ENCODE measurements at places on chromosomes 6 and 20.

DNA sequence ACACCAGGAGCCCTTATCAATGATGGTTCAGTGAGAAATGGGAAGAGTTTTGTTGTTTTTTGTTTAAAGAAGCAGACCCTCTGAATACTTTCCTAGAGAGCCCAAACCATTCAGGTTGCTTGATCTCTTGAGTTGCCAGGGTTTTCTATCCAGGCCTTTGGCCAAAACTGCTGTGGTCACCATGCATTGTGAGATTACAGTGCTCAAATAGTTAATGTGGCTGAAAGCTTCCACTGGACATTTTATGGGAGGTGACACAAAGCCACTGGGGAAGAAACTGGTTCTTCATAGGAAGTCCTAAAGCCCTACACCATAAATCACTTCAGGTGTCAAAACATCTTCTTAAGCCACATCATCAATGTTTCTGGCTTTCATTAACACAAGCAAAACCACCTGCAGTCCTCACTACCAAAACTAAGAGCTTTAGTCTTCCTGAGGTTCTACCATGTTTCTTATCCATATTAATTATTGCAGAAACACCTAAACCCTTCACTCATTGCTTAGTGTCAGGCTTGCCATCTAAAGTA is 101.6 kb downstream of the IBTK start:
- DNase-seq, result no peak

- no peak for DNase-seq
Measured at GRCh38 chr20:276620-277495, 13.7 kb downstream of the C20orf96 start.

GRCh38 chr6:149264629-149265028 is 52.9 kb upstream of the TAB2 start:
- peak; percentile 32 for DNase-seq

DNA sequence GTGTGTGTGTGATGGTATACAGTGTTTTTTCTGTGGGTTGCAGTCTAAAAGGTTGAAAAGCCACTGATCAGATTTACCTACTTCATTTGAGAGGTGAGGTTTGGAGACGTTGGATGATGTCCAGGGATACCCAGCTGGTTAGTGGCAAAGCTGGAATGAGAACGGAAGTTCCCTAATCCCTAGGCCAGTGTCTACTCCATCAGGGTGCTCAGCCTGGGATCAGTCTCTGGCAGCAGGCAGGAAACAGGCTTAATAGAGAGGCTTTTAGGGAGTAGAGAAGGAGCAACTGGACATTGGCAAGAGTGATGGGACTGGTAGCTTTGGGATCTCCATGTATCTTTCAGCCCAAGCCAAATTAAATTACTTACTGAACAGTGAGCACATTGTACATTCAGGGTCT is 80.7 kb downstream of the C6orf52 start:
- DNase-seq, result peak; percentile 76

GRCh38 chr20:54203281-54203680 is 4.6 kb upstream of the PFDN4 start:
- no peak for DNase-seq

DNA sequence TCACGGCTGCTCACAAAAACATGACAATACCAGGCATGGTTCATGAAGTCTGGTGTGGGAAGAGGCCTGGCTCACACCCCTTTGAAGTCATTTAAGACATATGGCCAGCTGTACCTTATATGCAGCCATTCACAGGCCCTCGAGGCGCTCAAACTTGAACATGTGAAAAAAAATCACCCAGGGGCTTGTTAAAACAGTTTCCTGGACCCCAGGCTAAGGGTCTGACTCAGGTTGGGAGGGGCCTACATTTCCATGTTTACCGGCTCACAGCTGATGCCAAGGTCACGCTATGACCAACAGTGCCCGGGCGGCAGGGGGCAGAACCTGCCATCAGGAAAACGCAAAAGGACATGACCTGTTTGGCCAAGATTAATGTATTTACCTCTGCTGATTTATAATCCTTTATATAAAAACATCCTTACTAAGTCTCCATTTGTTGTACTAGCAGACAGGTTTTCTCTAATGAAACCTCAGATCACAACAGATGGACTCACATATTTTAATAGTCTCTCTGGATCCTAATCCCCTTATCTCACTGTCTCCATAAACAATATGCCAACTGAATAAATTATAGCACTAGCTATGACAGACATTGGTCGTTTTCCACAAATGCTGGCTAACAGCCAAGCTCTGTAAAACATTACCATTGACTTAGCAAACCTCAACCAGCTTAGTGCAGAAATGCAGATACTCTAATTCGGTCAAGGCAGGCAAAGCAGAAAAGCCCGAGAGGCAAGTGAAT is 19.9 kb downstream of the EZR start:
- peak; percentile 96 for DNase-seq

- DNase-seq, result no peak
Measured at GRCh38 chr6:146543940-146544615, 445 bp downstream of the RAB32 start.

DNA sequence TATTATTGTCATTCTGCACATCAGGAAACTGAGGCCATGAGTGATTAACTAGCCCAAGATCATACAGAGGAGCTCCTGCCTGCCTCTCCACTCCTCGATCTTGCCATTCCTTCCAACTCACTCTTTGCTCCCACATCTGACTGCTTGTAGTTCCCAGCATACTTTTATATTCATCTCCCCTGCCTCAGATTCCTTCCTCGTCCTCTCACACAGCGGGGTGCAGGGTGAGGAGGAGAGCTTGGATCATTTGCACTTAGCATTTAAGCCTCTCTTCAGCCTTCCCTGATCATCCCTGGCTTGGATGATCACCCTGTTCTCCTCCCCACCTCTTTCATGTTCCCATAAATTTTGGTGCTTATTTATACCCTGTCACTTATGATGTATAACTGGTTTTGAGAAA is 515.1 kb upstream of the SOX4 start:
- no peak for DNase-seq

- DNase-seq, result no peak
Measured at GRCh38 chr20:62134735-62135231, 8.4 kb downstream of the PSMA7 start.

GRCh38 chr6:3194535-3195419 is 32.7 kb downstream of the TUBB2B start:
- peak; percentile 64 for DNase-seq

- no peak for DNase-seq
Measured at GRCh38 chr6:43331891-43332290, 23.3 kb upstream of the CRIP3 start.

DNA sequence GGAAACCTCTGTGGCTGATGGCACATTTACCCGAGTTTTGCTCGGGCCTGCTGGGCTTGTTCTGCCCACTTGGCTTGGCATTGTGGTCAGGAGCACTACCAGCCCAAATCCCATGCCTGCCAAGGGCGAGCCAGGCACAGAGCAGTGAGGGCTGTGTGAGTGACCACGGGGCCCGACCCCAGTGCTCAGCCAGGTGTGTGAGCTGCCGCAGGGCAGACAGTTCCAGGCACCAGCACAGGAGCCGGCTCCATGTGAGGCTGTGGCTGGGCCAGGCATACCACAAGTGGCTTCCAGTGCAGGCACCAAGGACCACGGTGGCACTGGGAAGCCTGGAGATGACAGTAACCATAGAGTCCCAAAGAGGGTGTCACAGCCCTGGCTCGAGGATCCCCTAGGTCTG is 1225.5 kb upstream of the GJE1 start:
- DNase-seq, result no peak

GRCh38 chr6:142796571-142796970 is 148.4 kb downstream of the HIVEP2 start:
- DNase-seq, result no peak

DNA sequence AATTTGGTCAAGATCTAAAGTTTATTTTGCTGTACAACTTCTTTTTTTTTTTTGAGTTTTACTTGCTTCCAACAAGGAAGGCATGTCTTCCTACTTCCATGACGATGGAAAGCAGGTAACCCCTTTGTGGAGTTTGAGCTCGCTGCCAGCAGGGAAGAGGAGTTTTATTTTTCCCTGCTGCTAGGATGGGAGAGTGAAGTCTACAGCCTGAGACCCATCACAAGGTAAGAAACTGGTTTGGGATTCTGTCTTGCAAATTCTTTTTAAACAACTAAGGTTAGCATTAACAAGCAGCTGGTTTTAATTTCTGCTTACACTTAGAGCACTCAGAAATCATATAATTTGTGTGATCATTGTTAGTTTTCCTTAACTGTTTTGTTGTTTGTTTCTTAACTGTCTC is 108.0 kb upstream of the MAP3K4 start:
- DNase-seq, result peak; percentile 68

GRCh38 chr20:11207749-11208502 is 534.1 kb upstream of the JAG1 start:
- DNase-seq, result peak; percentile 18

DNA sequence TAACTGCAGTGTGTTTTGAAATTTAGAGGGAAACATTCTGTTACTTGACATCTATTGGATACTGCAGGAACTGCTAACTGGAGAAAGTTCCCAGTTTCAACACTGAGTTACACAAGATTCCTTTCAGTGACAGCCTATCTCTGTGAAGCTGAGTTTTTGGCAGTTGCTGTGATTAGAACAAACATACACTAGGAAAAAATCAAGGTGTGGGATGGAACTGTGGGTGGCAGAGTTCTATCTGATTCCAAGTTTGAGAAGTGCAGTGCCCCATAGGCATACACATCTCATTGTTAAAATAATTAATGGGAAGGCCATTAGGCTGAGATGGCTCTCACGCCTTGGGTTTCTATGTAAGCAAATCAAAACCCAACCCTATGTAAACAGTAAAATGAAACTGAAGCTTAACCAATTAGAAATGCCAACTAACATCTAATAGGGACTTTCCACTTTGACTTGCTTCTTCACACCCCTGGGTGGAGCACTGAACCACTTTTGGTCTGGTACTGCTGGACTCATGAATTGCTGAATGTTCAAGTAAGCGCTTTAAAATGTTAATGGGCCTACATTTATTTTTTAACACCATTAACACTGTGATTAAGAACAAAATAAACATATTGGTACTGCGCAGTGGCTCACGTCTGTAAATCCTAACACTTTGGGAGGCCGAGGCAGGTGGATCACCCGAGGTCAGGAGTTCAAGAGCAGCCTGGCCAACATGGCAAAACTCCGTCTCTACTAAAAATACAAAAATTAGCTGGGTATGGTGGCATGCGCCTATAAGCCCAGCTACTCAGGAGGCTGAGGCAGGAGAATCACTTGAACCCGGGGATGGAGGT is 55.2 kb upstream of the TBC1D7 start:
- peak; percentile 89 for DNase-seq

GRCh38 chr6:35139924-35140638 is 1.1 kb downstream of the TCP11 start:
- peak; percentile 83 for DNase-seq

- no peak for DNase-seq
Measured at GRCh38 chr6:167733740-167734661, 92.7 kb upstream of the AFDN start.

- DNase-seq, result peak; percentile 86
Measured at GRCh38 chr6:131225959-131226358, 90.7 kb downstream of the AKAP7 start.

GRCh38 chr6:143356101-143356880 is 94.2 kb downstream of the ADAT2 start:
- no peak for DNase-seq

GRCh38 chr6:22318404-22318803 is 21.6 kb upstream of the PRL start:
- no peak for DNase-seq

DNA sequence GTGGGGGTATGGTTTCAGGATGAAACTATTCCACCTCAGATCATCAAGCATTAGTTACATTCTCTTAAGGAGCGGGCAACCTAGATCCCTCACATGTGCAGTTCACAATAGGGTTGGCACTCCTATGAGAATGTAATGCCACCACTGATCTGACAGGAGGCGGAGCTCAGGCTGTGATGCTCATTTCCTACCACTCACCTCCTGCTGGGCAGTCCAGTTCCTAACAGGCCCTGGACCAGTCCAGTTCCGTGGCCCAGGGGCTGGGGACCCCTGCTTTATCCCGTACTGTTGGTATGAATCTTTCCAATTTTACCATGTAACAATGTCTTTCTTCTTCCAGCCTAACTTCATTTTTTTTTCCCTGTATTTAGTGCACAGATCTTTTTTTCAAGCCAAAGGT is 94.9 kb downstream of the OGFRL1 start:
- DNase-seq, result peak; percentile 15

GRCh38 chr20:34262488-34263288 is 21.5 kb downstream of the ASIP start:
- no peak for DNase-seq

DNA sequence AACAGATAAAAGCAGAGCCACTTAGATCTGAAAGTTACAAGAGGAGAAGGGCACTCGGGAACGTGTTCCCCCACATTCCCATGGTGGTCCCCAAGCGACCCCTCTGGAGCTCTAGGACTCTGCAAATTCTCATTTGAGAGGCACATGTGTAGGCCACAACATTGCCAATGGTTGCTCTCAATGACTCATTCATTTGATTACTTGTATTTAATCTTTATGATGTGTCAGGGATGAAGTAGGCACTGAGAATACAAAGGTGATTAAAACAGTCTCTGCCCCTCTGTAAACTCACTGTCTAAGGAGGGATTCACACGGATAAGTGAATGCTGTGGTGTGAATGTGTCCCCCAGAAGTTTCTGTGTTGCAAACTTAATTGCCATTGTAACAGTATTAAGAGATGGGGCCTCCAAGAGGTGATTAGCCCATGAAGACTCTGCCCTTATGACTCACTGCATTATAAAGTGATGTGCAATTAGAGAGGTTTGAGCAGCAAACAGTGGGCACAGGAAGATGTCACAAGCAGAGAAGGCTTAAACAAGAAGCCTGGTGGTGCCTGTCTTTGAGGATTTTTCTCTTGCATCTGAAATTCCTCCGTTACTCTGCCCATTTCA is 34.0 kb upstream of the TRAM2 start:
- DNase-seq, result peak; percentile 49

DNA sequence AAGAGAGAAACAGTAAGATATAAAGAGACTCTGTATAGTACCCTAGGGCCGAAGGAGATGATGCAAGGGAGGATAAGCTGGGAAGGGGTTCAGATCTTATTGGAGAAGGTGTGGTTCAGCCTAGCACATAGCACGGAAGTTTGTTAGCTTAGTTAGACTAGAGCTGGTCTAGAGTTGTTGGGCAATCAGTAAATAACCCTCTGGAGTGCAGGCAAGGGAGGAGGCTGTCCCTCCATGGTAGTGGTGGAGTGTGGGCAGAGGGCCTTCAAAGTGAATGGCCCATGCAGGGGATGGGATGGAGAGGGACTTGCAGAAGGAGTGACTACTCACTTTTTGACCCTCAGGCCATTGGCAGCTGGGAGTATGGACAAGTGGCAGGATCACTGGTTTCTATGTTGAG is 20.0 kb downstream of the TULP4 start:
- DNase-seq, result no peak

- no peak for DNase-seq
Measured at GRCh38 chr6:96330884-96331283, 190.7 kb upstream of the UFL1 start.

Measured in NCI-H69 (cell line).